ENCODE measurements at places on chromosomes 5 and 9.
A peak's percentile ranks its signal among the peaks of the same experiment; 100 is the strongest.

DNA sequence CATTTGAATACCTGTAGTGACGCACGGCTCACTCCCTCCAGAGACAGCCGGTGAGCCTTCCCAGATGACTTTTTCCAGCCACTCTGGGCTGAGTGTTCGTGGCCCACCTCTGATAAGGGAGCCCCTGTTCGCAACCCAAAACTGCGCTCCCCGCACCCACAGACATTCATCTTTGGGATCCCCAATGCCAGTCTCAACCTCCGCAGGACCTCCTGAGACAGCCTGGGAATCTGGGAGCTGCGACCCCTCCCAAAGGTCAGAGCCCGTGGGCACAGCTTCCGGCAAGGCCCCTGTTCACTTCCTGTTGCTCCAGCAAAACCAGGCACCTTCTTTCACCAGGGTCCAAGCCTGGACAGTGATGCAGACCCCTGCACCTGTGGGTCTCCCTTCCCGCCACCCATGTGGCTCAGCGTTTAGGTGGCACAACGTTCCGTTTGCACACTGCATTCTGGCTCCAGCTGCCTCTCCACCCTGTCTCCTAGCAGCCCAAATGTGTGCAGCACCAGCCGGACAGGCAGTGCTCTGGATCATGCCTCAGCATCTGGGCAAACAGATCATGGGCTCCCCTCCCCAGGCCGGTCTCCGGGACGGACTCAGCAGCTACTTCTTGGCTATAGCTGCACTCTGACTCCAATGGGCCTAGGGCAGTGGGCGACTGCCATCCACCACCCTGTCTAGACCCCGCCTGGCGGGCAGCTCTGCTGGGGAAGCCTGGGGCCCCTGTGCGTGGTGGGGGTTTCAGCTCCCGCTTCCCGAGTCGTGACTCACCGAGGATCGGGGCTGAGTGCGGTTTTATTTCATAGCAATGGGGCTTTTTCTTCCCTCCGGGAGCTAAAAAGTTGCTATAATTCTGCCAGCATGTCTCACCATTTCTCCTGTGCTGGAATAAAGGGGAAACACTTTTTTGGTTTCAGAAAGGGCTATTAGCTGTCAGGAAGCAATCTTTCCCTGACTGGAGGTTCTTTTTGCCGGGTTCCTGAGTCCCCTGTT is 156.0 kb downstream of the OLFM1 start:
- no peak for DNase-seq

DNA sequence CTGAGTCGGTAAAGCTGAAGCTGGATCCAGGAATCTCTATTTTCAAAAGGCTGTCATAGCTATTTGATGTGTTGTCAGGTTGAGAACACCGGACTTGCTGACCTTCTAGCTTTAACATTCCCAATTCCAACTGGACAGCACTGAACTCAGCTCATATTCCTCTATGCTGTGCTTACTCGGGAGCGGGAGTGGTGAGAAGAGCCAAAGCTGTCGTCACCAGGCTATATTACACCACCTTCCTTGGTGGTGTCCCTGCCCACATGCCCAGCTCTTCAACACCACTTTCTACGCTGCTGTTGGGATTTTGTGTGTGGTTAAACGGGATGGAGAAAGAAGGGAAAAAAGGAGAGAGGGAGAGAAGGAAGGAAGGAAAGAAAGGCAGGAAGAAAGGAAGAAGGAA is 653.6 kb downstream of the RAB3C start:
- no peak for DNase-seq

- DNase-seq, result peak; percentile 47
Measured at GRCh38 chr9:136015656-136016571, 54.7 kb upstream of the UBAC1 start.

DNA sequence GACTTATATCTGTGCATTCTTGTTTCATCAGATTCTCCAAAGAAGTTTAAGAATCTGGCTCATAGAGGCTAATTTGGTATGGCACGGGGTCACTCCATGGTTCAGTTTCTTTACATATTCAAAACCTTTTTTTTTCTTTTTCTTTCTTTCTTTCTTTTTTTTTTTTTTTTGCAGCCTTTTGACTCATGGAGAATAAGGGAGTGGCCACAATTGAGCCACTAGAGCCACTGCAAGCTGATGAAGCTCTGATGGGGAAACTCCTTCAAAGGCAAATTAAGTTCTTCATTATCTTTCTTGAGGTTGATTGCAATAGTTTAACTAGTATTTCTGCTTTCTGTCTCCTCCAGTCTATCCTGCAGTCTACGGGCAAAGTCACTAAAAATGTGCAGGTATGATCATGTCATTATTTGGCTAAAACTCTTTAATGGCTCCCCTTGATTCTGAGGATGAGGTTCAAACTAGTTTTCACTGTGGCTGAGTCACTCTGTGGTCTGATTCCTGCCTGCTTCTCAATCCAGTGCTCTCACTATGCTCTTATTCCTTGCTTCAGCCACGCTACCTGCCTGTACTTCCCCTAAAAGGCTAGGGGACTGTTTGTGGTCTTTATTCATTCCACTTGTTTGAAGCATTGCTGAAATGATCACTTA is 93.5 kb upstream of the RIOK2 start:
- no peak for DNase-seq

GRCh38 chr5:157532022-157532421 is 43.6 kb downstream of the ADAM19 start:
- no peak for DNase-seq

DNA sequence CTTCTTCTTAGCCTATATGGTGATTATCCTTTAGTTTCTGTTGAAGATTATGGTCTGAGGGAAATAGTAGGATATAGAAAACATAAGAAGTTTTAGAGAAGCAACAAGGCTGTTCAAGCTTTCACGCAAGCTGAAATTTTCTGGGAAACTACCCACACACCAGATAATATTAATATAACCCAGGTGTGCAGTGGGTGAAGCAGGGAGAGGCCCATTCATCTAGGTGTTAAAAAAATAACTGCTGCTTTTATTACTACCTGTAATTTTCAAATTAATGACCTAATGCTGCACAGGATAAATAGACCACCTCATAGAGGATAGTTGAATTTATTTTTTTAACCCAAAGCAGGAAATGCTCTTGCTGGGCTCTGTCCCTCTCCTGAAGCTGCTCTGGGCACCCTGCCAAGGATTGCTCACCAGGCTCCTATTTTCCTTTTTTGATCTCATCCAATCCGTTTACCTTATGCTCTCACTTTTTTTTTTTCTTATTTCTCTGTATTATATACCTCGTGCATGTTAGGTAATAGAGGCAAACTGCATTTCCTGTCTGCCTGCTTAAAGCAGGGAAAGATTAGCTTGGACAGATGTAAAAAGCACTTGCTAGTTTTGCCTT is 124.3 kb upstream of the SLC12A2 start:
- DNase-seq, result no peak

- no peak for DNase-seq
Measured at GRCh38 chr5:159262472-159262858, 625 bp upstream of the UBLCP1 start.

DNA sequence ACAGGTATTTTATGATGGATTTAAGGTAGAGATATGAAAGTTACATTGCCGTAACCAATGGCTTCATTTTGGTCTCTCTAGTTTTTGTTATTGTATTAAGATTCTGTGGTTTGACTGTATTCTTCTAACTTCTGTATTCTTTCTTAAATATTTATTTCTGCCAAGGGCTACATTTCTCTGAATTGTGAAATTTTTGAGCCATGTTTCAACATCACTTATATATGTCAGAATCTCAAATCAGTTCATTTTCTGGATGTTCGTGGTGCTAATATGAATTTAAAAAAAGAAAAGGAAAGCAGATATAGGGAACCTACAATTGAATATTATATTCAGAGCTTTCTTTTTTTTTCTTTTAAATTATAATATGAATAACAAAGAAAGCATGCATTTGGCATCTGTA is 142.7 kb downstream of the ANXA1 start:
- no peak for DNase-seq

DNA sequence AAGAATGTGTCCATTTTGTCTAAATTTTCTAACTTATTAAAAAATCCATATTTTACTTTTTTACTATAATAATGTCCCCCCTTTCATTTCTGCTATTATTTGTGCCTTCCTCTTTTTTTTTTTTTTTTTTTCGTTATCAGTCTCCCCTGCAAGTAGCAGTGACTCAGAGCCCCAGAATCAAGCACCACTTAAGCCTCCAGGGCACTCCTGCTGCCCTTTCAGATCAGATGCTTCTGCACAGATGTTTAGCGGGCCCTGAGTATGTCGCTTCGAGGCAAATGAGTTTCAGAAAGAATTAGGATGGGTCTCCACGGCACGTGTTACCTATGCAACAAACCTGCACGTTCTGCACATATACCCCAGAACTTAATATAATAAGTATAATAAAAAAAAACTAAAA is 11.7 kb downstream of the MED7 start:
- DNase-seq, result no peak

- DNase-seq, result no peak
Measured at GRCh38 chr9:114178076-114178475, 22.7 kb downstream of the COL27A1 start.

GRCh38 chr5:157290156-157290980 is 24.4 kb downstream of the CYFIP2 start:
- no peak for DNase-seq

GRCh38 chr5:5290674-5291334 is 131.7 kb upstream of the ICE1 start:
- DNase-seq, result no peak

DNA sequence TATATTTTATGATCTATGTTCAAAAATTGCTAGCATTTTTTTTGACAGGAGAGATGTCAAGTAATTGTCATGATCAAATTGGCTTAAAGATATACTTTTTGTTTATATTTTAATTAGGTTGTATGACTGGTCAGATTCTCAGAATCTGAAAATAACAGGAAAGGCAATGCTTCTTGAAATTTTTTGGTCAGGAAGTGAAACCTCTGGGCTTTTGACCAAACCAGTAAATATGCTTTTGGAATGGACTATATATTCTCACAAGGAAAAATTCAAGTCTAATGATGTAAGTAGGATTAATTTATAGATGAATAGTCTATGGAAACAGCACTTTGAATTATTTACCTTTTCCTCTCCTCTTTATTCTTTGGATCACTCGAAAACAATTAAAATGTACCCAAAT is 52.3 kb downstream of the SLF1 start:
- no peak for DNase-seq

DNA sequence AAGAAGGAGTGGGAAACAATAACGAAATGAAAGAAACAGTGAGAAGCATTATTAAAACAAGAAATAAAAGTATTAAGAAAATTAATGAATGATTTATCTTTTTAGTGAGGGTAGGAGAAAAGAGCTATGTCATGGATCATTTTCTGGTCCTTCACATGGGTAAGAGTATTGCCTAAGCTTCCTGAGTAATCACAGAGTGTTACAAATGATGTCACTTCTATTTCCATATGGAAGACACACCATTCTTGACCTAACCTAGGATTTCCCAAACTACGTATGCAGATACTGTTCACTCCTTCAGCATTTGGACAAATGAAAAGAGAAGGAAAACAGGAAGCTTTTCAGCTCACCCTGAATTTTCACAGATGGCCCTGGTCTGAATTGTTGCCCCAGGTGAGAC is 3.3 kb upstream of the TSLP start:
- no peak for DNase-seq

DNA sequence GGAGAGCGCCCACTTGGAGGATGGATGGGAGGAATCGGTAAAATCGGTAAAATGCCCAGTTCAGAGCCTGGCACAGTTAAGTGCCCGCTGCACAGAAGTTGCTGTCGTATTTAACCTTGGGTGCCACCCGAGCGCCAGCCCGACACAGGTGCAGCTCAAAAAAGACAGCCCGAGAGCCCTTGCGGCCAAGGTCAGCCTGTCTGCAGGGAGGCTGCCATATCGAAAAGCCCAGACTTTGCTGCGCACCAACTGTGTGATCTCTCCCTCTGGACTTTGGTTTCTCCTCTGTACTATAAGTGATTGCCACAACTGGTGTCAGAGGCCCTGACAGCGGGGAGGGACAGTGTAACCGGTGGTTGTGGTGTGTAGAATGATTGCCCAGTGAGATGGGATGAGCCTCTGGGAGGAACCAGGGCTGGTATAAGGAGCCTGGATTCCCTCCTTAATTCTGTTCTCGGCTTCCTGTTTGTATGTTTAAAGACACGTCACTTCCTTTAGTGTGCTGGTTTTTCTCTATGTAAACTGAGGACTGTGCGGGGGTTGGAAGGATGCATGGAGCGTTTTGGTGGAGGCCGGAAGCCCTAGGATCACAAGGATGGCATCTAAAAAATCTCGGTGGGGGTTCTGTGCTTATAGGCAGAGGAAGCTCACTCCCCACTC is 792 bp downstream of the NTMT1 start:
- no peak for DNase-seq

GRCh38 chr5:113043491-113043931 is 66.9 kb downstream of the DCP2 start:
- DNase-seq, result peak; percentile 72

DNA sequence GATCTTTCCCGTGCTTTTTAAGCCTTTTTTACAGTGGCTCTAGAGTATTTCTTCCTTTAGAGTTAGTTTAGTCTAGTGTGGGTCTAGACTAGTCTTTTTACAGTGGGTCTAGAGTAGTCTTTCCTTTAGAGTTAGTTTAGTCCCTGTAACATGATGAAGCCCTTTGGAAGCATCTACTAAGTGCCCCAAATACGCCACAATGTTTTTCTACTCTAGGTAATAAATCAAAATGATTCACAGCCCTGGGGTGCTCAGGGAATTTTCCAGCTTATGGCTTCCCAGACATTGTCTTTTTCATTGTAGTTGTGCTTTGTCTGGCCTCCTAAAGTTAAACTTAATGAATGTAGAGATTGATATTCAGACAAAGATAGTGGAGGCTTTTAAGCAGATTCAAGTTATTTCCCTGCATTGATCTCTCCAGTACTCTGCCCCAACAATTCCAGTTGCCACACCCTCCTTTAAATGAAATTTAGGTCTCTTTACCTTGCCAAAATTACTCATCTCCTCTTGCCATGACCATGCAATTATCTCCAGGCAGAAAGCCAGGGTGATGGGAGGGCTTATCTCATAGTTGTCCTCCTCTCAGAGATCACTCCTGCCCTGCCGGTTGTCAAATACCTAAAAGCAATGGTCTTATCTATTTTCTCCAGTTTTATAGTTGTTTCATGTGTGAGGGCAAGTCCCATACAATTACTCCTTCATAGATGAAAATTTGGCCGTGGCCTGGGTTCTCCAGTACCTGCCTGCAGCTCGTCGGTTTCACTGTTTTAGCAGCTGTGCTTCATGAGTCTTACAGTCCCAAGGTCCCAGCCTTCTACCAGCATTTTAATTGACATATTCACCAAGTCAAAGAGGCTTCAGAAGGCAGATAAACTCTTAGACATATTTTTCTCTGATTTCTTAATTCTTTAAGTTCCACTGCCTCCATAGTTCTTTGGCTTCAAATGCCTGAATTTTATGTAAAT is 794.0 kb upstream of the COX7C start:
- DNase-seq, result no peak
